ENCODE measurements at places on chromosomes 4 and X. TPM values are rescaled to one million over a fixed set of nuclear protein-coding genes. Genes with fewer than 3 reads are reported as not detected.

TCEAL2 gene
- 0.40 TPM for total RNA-seq

GRCh38 chr4:129738175-129738574, 642.2 kb downstream of the C4orf33 start:
- no peak overlapping the region for H3K4me3 ChIP-seq
- no peak overlapping the region for H3K27ac ChIP-seq
- H3K27me3 ChIP-seq, result no peaks in the 10 kb centered on the region
- no peaks in the 10 kb centered on the region for H3K4me1 ChIP-seq
- DNase-seq, result no peak

HTT gene
- total RNA-seq, result 49.4 TPM

- no peaks in the 10 kb centered on the region for H3K4me1 ChIP-seq
- no peaks in the 10 kb centered on the region for H3K27me3 ChIP-seq
- no peaks in the 10 kb centered on the region for H3K36me3 ChIP-seq
- no peak overlapping the region for H3K4me3 ChIP-seq
Measured at GRCh38 chr4:161892951-161893350, 270.8 kb downstream of the FSTL5 start.

DNA sequence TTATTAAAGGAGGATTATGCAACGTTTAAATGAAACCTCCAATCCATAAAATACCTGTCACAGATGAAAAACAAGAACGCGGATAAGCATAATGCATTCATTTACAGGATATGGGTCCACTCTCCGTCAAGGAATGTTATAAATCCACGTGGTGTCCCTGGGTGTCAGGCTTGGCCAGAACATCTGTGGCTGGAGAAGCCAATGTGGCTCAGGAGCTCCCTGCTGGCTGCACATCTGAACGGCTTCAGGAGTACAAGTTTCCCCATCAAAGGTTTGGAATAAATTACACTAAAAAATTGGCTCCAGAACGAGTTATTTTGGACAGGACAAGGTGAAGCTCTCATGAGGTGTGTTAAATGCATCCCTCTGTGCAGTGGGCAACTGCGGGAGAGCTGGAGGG, 87.8 kb upstream of the LEF1 start:
- H3K27ac ChIP-seq, result no peak overlapping the region
- H3K4me3 ChIP-seq, result no peak overlapping the region
- H3K27me3 ChIP-seq, result no peaks in the 10 kb centered on the region
- peaks cover 7% of the 10 kb centered on the region for H3K36me3 ChIP-seq
- no peaks in the 10 kb centered on the region for H3K4me1 ChIP-seq

ARHGAP36 gene
- total RNA-seq, result not detected

DNA sequence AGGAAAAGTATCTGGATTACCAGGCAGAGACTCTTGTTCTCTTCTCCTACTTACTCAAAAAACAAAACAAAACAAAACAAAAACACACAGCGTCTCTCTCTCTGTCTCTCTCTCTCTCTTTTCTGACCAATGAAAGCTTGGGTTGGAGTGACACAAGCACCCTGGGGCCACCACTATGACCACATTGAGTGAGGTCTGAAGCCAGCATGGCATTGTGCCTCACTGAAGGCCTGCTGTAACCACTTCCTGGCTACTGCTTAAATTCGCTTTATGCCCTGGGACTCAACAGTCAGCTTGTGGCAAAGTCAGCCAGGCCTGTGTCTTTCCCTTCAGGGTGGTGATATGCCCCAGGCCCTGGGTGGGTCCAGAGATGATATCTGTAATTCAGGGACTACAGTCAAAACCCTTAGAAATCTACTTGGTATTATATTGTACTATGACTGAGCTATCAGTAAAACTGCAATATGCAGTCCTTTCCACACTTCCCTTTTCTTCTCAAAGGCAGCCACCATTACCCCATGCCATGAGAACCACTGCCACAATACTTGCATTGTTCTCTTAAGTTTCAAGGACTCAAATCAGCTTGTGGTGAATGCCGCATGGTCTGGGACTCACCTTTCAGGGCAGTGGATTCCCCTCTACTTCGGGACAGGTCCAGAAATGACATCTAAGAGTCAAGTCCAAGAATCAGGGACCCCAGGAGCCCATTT, 606.8 kb upstream of the KLHL4 start:
- no peak overlapping the region for H3K27ac ChIP-seq
- no peaks in the 10 kb centered on the region for H3K4me1 ChIP-seq
- DNase-seq, result no peak
- H3K27me3 ChIP-seq, result no peaks in the 10 kb centered on the region
- H3K4me3 ChIP-seq, result no peak overlapping the region

SH2D1A gene
- 67.6 TPM for total RNA-seq

VMA21 gene
- total RNA-seq, result 62.9 TPM

GRCh38 chr4:133524369-133524768, 375.3 kb downstream of the PCDH10 start:
- no peaks in the 10 kb centered on the region for H3K4me1 ChIP-seq
- H3K27me3 ChIP-seq, result no peaks in the 10 kb centered on the region
- H3K4me3 ChIP-seq, result no peak overlapping the region
- H3K27ac ChIP-seq, result no peak overlapping the region
- no peaks in the 10 kb centered on the region for H3K36me3 ChIP-seq
- DNase-seq, result no peak

- peaks cover 8% of the 10 kb centered on the region for H3K4me1 ChIP-seq
- H3K27ac ChIP-seq, result no peak overlapping the region
- no peaks in the 10 kb centered on the region for H3K36me3 ChIP-seq
- peaks cover 3% of the 10 kb centered on the region for H3K27me3 ChIP-seq
- H3K4me3 ChIP-seq, result peak overlapping the region; percentile 25
- DNase-seq, result no peak
Measured at GRCh38 chrX:40108162-40108958, 10.6 kb upstream of the BCOR start.

GPRASP1 gene
- total RNA-seq, result 2.3 TPM

KLKB1 gene
- total RNA-seq, result not detected

- no peaks in the 10 kb centered on the region for H3K4me1 ChIP-seq
- no peak overlapping the region for H3K27ac ChIP-seq
- peak; percentile 4 for DNase-seq
- no peaks in the 10 kb centered on the region for H3K36me3 ChIP-seq
Measured at GRCh38 chrX:31057691-31058090, 14.2 kb downstream of the FTHL17 start.

GRCh38 chr4:126869967-126870366, 762.8 kb upstream of the INTU start:
- H3K4me1 ChIP-seq, result no peaks in the 10 kb centered on the region
- H3K27me3 ChIP-seq, result no peaks in the 10 kb centered on the region
- no peaks in the 10 kb centered on the region for H3K36me3 ChIP-seq
- H3K27ac ChIP-seq, result no peak overlapping the region
- no peak overlapping the region for H3K4me3 ChIP-seq

ACTRT1 gene
- not detected for total RNA-seq

GRCh38 chr4:36394352-36394903, 113.0 kb downstream of the DTHD1 start:
- H3K4me3 ChIP-seq, result peak overlapping the region; percentile 68
- no peaks in the 10 kb centered on the region for H3K36me3 ChIP-seq
- H3K27me3 ChIP-seq, result peaks cover 5% of the 10 kb centered on the region
- peak overlapping the region; percentile 98 for H3K27ac ChIP-seq
- DNase-seq, result peak; percentile 29

- H3K4me1 ChIP-seq, result peaks cover 7% of the 10 kb centered on the region
- peak; percentile 22 for DNase-seq
- peak within 1 kb of the TSS; percentile 74 for H3K27ac ChIP-seq
- no peaks in the 10 kb centered on the region for H3K36me3 ChIP-seq
- H3K27me3 ChIP-seq, result peaks cover 3% of the 10 kb centered on the region
Measured at GRCh38 chrX:118116713-118117550, at the start of gene KLHL13. Gene KLHL13, minus strand, starts transcription at chrX:118116810. Its CDS starts 88,337 bp downstream, at chrX:118028473.

MAGEC2 gene
- not detected for total RNA-seq

- no peaks in the 10 kb centered on the region for H3K4me1 ChIP-seq
- H3K4me3 ChIP-seq, result no peak overlapping the region
- no peaks in the 10 kb centered on the region for H3K27me3 ChIP-seq
- H3K27ac ChIP-seq, result no peak overlapping the region
- no peak for DNase-seq
Measured at GRCh38 chrX:149699761-149700160, 12.1 kb upstream of the MAGEA11 start.

PRAF2 gene
- total RNA-seq, result 10.1 TPM

SHISA3 gene
- total RNA-seq, result 0.32 TPM

- no peaks in the 10 kb centered on the region for H3K36me3 ChIP-seq
- no peaks in the 10 kb centered on the region for H3K4me1 ChIP-seq
- no peak overlapping the region for H3K4me3 ChIP-seq
- no peaks in the 10 kb centered on the region for H3K27me3 ChIP-seq
- no peak overlapping the region for H3K27ac ChIP-seq
- no peak for DNase-seq
Measured at GRCh38 chr4:153014460-153014859, 78.3 kb downstream of the FHDC1 start.

GRCh38 chr4:153538487-153539357, 72.6 kb downstream of the TMEM131L start:
- H3K4me1 ChIP-seq, result peaks cover 70% of the 10 kb centered on the region
- no peak overlapping the region for H3K4me3 ChIP-seq
- peaks cover 47% of the 10 kb centered on the region for H3K36me3 ChIP-seq
- H3K27ac ChIP-seq, result peak overlapping the region; percentile 31
- DNase-seq, result no peak

GLUD2 gene
- total RNA-seq, result 0.21 TPM

Measured in activated naive CD8-positive, alpha-beta T cell treated with anti-CD3 and anti-CD28 coated beads for 36 hours (primary cell).